ENCODE measurements at places on chromosomes 11 and 22. TPM values are rescaled to one million over a fixed set of nuclear protein-coding genes. Genes with fewer than 3 reads are reported as not detected.

GRCh38 chr11:45482331-45482730, 183.1 kb downstream of the CHST1 start:
- H3K27ac ChIP-seq, result no peak overlapping the region
- peaks cover 59% of the 10 kb centered on the region for H3K27me3 ChIP-seq
- DNase-seq, result no peak
- no peaks in the 10 kb centered on the region for H3K36me3 ChIP-seq
- H3K4me3 ChIP-seq, result no peak overlapping the region

GRCh38 chr11:60482361-60482760, 10.2 kb upstream of the MS4A12 start:
- H3K4me3 ChIP-seq, result no peak overlapping the region
- H3K27me3 ChIP-seq, result no peaks in the 10 kb centered on the region
- H3K27ac ChIP-seq, result no peak overlapping the region

GRCh38 chr22:22929381-22930221, 42.0 kb downstream of the IGLL5 start:
- no peak overlapping the region for H3K27ac ChIP-seq
- no peak for DNase-seq
- no peaks in the 10 kb centered on the region for H3K36me3 ChIP-seq
- peaks cover 61% of the 10 kb centered on the region for H3K27me3 ChIP-seq
- H3K4me3 ChIP-seq, result no peak overlapping the region

EXPH5 gene
- total RNA-seq, result 1.4 TPM

DNA sequence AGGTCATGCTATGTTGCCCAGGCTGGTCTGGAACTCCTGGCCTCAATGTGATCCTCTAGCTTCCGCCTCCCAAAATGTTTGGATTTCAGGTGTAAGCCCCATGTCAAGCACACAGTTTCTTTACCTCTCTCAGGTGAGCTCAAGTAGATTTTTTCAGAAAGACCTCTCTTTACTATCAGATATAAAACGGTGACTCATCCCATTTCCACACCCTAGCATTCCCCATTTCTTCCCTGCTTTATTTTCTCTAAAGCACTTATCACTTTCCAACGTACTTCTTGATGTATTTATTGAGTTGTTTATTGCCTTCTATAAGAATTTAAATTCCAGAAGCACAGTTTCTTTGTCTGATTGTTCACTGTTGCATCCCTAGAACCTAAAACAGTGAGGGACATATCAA, 3.7 kb downstream of the TSG101 start:
- H3K4me1 ChIP-seq, result peaks cover 37% of the 10 kb centered on the region
- H3K36me3 ChIP-seq, result no peaks in the 10 kb centered on the region
- H3K27me3 ChIP-seq, result no peaks in the 10 kb centered on the region
- no peak overlapping the region for H3K27ac ChIP-seq
- DNase-seq, result no peak
- no peak overlapping the region for H3K4me3 ChIP-seq

AAMDC gene
- total RNA-seq, result 70.9 TPM

DNA sequence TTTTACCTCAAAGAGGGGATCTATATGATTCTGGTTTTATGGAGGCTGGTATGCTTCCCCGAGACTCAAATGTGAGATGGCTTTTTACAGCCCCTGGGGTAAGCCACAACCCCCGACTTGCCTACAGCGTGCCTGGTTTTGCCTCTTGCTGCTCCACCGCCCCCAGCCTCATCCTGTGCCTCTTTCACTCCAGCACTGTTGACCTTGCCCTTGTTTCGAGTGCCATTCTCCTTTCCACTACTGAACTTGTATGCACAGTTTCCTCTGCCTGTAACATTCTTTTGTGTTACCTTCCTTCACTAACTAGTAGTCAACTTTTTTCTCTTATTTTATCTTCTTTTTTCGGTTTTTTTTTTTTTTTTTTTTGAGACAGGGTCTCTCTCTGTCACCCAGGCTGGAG, 219.0 kb upstream of the ZBED5 start:
- H3K4me3 ChIP-seq, result no peak overlapping the region
- no peak overlapping the region for H3K27ac ChIP-seq
- H3K4me1 ChIP-seq, result peaks cover 16% of the 10 kb centered on the region

DNA sequence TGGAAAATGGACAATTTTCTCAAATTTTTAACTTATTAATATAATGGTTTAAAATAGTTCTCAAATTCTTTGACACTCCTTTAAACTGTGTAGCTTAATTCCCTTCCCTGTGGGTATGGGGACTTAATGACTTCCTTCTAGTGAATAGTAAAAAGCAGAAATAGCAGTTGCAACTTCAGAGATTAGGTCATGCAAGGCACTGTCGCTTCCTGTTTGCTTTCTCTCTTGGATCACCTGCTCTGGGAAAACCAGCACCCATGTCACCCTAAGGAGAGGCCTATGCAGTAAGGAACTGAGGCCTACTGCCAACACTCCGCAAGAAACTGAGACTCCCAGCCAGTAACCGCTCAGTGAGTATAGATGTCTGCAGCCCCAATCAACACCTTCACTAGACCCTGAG, 5.5 kb upstream of the PANX3 start:
- no peaks in the 10 kb centered on the region for H3K4me1 ChIP-seq
- H3K27ac ChIP-seq, result no peak overlapping the region
- no peak overlapping the region for H3K4me3 ChIP-seq
- H3K36me3 ChIP-seq, result no peaks in the 10 kb centered on the region

- no peak overlapping the region for H3K27ac ChIP-seq
- H3K4me3 ChIP-seq, result no peak overlapping the region
- no peaks in the 10 kb centered on the region for H3K4me1 ChIP-seq
- H3K27me3 ChIP-seq, result no peaks in the 10 kb centered on the region
Measured at GRCh38 chr11:70763606-70764005, 365.3 kb downstream of the CTTN start.

GRCh38 chr11:92852229-92852628, 117.2 kb upstream of the MTNR1B start:
- DNase-seq, result no peak
- no peak overlapping the region for H3K27ac ChIP-seq
- H3K4me3 ChIP-seq, result no peak overlapping the region
- H3K27me3 ChIP-seq, result no peaks in the 10 kb centered on the region
- no peaks in the 10 kb centered on the region for H3K36me3 ChIP-seq
- H3K4me1 ChIP-seq, result no peaks in the 10 kb centered on the region

DNA sequence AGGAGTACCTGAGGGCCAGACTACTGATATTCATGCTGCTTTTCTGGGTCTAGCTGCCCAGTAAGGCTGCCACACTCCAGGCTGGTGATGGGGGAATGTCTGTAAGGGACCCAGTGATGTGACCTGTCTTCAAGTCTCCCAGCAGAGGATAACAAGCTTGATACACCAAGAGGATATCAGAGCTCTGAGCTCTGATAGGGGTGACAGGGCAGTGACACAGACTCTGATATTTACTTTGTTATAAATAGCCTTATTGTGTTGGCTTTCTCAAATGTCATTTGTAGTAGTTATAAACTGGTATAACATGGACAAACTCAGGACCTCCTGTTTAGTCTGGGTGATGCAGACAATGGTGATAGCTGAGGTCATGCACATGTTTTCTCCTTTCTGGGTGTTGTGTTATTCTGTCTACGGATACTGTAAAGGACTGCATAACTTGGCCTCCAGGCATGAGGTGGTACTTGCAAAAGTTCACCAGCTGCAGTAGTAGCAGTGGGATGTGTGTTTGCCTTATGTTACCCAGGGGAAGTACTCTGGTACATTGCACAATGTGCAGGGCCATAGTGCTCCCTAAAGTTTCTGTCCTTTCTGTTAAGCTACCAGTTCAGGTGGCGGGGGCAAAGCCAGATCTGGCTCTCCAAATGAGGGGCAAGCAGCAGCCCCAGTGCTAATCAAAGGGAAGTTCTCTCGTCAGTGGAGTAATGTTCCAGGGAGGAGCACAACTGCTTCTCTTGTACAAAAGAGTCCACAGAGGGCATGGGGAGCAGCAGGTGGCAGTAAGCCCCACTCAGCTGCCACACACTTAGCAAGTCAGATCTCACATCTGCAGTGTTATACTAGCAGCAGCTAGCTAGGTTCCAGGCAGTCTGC, 812.2 kb downstream of the JRKL start:
- no peaks in the 10 kb centered on the region for H3K4me1 ChIP-seq
- H3K27ac ChIP-seq, result no peak overlapping the region
- DNase-seq, result no peak
- H3K4me3 ChIP-seq, result no peak overlapping the region
- no peaks in the 10 kb centered on the region for H3K36me3 ChIP-seq

DNA sequence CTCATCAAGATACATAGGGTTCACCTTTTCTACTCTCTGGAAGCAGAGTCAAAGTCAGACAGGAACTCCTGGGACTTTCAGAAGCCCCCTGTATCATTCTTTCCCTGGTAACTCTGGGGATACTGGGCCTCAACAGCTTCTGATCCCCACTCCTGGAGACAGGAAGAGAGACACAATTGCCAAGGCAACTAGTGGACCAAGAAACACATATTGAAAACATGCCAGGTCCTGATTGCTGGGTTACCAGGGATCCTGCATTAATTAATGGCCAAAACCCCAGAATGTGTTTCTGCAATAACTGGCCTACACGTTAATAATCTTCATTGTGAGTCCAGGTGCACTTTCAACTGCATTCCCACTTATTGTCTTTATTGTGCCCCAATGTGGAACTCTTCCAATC, 260.8 kb upstream of the POU2AF2 start:
- H3K4me3 ChIP-seq, result no peak overlapping the region
- H3K27ac ChIP-seq, result no peak overlapping the region
- H3K36me3 ChIP-seq, result no peaks in the 10 kb centered on the region
- DNase-seq, result no peak
